ENCODE measurements at places on chromosomes 11 and 22.

DNA sequence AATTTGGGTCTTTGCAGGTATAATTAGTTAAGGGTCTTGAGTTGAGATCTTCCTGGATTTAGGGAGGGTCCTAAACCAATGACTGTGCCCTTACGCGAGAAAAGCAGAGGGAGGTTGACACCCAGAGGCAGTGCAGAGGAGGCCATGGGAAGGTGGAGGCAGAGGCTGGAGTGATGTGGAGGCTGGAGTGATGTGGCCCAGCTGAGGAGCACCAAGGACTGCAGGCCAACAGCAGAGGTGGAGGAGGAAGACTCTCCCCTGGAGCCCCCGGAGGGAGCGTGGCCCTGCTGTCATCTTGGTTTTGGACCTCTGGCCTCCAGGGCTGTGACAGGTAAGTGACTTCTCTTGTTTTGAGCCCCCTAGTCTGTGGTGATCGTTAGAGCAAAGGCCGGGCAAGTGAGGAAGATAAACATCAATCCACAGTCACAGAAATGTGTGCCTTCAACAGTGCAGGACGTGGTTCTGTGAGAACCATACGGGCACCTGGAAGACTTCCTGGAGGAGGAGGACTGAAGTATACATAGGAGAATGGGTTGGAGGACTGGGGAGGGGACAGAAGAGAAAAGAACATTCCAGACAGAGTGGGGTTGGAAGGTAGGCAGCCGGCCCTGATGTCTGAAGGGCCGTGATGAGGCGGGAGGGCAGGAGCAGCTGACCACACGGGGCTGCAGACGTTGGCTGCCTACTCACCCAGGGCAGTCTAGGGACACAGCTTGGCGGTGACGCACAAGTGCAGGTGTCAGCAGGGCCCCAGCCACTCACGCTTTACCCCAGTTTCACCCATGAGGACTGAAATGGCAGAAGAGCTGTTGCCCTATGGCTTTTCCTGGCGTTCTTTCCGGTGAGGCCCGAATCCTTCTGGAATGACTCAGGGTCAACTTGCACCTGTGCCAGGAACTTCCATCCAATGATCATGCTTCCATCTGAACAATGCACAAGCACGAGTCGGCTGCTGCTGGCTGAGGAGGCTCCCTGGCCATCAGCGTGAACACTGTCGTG, 270.2 kb downstream of the CTTN start:
- no peak for DNase-seq

DNA sequence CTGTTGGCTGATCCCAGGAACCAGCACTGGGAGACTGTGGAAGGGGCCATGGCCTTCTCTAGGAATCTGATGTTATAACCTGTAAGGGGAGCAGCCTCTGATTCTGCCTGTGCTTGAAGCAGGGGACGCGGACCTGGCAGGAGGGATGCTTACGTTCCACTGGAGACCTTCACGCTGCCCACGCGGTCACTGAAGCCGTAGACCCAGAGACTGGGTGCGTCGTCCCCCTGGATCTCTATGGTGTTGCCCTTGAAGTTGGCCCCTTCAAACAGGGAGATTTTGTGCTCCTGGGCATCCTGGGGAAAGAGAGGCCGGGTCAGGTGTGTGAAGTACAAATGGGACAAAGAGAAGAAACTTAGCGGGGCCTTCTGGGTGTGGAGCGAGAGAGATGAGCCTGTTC, 11.8 kb upstream of the TPST2 start:
- DNase-seq, result no peak

DNA sequence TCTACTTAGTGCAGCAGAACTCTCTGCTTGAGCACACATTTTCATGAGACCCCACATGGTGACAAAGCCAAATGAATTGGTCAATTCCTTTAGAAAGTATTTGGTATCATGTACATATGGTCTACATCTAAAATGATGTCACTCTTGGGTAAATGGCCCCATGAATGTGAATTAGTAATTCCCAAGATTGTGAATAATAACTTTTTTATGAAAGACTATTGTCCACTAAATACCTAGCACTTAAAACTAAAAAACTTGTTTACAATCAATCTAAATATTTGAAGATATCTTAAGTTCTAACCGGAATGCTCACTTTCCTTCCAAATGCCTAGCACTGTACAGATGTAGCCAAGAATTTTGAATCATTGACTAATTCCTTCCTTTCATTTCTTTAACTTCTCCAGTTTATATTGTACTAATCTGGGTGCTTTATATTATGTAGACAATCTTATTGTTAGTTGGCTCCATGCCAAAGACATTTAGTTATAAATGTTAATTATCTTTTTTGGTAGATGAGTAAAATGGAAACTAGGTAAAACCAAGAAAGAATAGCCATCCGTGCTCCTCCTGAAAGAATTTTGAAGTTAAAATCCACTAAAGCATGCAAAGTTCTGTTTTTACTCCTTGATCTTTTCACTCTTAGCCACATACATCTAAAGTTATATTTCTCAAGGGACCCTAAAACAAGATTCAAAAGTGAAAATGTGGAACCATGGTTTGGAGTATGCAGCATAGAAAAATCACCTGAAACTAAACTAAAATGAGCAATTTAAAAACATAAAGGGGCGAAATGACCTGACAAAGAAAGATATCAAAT, 145.0 kb upstream of the ARHGAP20 start:
- DNase-seq, result no peak

- no peak for DNase-seq
These were observed 35.7 kb downstream of the CLMP start for GRCh38 chr11:123159183-123159857.

GRCh38 chr11:95571718-95572260, 217.8 kb downstream of the FAM76B start:
- no peak for DNase-seq

Data from stimulated activated CD8-positive, alpha-beta memory T cell treated with anti-CD3 and anti-CD28 coated beads, Interleukin-15, amount 100 ng/mL, for 1 hour (primary cell).